ENCODE measurements at places on chromosomes 7 and 10. TPM values are rescaled to one million over a fixed set of nuclear protein-coding genes. Genes with fewer than 3 reads are reported as not detected.
A peak's percentile ranks its signal among the peaks of the same experiment; 100 is the strongest.

DNA sequence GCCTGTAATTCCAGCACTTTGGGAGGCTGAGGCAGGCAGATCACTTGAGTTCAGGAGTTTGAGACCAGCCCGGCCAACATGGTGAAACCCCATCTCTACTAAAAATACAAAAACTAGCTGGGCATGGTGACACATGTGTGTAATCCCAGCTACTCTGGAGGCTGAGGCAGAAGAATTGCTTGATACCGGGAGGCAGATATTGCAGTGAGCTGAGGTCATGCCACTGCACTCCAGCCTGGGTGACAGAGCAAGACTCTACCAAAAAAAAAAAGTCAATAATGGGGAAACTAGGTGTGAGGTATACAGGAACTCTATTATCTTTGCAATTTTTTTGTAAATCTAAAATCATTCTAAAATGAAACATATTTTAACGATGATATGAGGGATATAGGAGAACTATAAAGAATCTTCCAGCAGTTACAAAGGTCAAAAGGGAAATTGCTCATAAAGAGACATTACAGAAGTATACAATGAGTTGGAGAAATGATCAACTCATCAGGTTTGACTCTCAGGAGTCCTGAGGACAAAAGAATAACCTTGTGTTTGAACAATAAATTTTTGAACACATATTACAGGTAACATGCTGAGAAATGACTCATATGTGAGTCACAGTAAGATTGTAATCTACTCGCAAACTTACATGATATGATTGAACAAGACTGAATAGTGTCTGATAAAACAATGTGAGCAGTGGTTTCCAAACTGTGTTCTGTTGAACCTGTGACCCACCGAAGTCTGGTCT, 272.6 kb downstream of the FGFR2 start:
- no peaks in the 10 kb centered on the region for H3K36me3 ChIP-seq
- DNase-seq = no peak
- no peaks in the 10 kb centered on the region for H3K27me3 ChIP-seq
- no peak overlapping the region for H3K27ac ChIP-seq
- H3K4me1 ChIP-seq = no peaks in the 10 kb centered on the region

DNA sequence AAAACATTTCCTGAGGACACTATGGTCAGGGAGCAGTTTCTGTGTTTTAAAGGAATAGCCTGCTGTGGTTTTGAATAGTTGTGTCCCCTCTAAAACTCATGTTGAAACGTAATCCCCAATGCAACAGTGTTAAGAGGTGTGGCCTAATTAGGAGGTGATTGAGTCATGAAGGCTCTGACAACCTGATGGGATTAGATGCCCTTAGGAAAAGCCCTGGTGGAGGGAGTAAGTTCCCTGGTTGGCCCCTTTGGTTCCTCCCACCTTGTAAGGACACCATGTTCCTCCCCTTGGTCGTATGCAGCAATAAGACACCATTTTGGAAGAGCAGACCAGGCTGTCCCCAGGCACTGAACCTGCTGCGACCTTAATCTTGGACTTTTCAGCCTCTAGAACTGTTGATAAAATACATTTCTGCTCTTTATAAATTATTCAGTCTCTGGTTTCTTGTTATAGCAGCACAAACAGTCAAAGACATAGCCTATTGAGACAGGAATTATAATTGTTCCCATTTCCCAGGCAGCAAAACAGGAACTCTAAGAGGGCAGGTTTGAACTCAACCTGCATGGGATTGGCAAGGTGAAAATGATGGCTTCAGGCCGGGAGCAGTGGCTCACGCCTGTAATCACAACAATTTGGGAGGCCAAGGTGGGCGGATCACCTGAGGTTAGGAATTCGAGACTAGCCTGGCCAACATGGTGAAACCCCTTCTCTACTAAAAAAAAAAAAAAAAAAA, 20.5 kb upstream of the TNS3 start:
- DNase-seq = no peak
- peaks cover 39% of the 10 kb centered on the region for H3K4me1 ChIP-seq
- peak overlapping the region; percentile 7 for H3K27ac ChIP-seq
- H3K36me3 ChIP-seq = no peaks in the 10 kb centered on the region
- H3K27me3 ChIP-seq = no peaks in the 10 kb centered on the region

DNA sequence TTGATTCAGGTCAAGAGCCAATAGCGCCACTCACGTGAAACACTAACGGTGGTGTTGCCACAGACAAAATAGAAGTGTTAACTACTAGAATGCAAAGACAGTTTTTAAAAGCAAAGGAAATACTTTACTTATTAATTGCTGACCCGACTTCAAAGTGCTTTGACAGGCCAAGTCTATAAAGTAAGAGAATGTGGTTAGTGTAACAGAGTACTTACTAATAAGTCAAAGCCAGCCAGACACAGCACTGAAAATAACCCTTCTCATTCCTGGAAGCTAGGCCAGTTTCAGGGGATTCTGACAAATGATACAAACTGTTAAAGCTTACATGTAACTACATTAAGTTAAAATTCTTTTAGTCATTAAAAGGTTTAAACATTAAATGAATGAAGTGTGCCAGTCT, 50.3 kb downstream of the ENO4 start:
- H3K27ac ChIP-seq = no peak overlapping the region
- no peaks in the 10 kb centered on the region for H3K27me3 ChIP-seq
- no peak for DNase-seq
- H3K4me3 ChIP-seq = no peak overlapping the region

DNA sequence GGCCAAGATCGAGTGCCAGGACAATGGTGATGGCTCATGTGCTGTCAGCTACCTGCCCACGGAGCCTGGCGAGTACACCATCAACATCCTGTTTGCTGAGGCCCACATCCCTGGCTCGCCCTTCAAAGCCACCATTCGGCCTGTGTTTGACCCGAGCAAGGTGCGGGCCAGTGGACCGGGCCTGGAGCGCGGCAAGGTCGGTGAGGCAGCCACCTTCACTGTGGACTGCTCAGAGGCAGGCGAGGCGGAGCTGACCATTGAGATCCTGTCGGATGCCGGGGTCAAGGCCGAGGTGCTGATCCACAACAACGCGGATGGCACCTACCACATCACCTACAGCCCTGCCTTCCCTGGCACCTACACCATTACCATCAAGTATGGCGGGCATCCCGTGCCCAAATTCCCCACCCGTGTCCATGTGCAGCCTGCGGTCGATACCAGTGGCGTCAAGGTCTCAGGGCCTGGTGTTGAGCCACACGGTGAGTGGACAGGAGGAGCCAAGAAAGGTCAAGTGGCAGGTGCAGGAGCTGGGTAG, 14.6 kb downstream of the FLNC start:
- H3K27ac ChIP-seq = no peak overlapping the region
- DNase-seq = no peak
- peaks cover 96% of the 10 kb centered on the region for H3K36me3 ChIP-seq
- H3K4me1 ChIP-seq = peaks cover 3% of the 10 kb centered on the region

DNA sequence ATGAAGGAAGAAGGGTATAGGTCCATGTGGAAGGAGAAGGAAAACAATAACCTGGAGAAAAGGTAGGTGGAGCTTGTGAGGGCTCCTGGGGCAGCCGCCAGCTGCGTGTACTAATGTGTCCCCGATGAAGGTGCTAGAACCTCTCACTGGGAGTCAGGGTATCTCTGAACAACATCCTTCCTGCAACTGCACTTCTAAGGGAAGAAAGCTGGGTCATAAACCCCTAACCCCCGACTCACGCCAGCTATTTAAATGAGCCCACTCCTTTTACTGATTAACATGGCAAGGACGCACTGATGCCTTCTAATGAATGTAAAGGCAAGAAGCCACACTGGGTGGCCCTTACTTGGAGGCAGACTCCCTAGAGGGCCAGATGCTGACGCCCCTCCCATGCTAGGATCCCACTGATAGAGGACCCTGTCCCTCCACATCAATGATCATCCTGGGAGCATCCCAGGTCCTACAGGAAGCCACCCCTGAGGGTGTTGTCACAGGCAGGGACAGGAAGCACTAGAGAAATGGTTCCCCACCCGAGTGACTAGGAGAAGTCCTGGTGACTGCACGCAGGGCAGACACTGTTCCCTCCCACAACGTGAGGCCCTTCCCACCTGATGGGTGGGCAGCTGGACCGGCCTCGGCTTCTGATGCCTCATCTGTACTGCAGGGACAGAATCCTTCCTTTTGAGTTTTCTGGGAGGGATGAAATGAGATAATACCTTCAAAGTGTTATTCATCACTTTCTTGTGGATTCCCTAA, 20.4 kb downstream of the JCAD start:
- no peak overlapping the region for H3K27ac ChIP-seq
- H3K4me3 ChIP-seq = no peak overlapping the region
- peaks cover 4% of the 10 kb centered on the region for H3K4me1 ChIP-seq

GRCh38 chr10:117928741-117929140, 118.0 kb downstream of the RAB11FIP2 start:
- no peak overlapping the region for H3K4me3 ChIP-seq
- no peak for DNase-seq
- no peaks in the 10 kb centered on the region for H3K27me3 ChIP-seq
- no peaks in the 10 kb centered on the region for H3K36me3 ChIP-seq

- no peak for DNase-seq
- H3K27ac ChIP-seq = no peak overlapping the region
- no peak overlapping the region for H3K4me3 ChIP-seq
- H3K4me1 ChIP-seq = no peaks in the 10 kb centered on the region
- no peaks in the 10 kb centered on the region for H3K36me3 ChIP-seq
- H3K27me3 ChIP-seq = no peaks in the 10 kb centered on the region
Measured at GRCh38 chr10:109215291-109216075, 707.8 kb downstream of the XPNPEP1 start.

- no peak overlapping the region for H3K27ac ChIP-seq
- DNase-seq = peak; percentile 11
- no peaks in the 10 kb centered on the region for H3K27me3 ChIP-seq
- peaks cover 3% of the 10 kb centered on the region for H3K4me1 ChIP-seq
- no peak overlapping the region for H3K4me3 ChIP-seq
- H3K36me3 ChIP-seq = no peaks in the 10 kb centered on the region
Measured at GRCh38 chr7:132815696-132816311, 239.5 kb upstream of the PLXNA4 start.

DNA sequence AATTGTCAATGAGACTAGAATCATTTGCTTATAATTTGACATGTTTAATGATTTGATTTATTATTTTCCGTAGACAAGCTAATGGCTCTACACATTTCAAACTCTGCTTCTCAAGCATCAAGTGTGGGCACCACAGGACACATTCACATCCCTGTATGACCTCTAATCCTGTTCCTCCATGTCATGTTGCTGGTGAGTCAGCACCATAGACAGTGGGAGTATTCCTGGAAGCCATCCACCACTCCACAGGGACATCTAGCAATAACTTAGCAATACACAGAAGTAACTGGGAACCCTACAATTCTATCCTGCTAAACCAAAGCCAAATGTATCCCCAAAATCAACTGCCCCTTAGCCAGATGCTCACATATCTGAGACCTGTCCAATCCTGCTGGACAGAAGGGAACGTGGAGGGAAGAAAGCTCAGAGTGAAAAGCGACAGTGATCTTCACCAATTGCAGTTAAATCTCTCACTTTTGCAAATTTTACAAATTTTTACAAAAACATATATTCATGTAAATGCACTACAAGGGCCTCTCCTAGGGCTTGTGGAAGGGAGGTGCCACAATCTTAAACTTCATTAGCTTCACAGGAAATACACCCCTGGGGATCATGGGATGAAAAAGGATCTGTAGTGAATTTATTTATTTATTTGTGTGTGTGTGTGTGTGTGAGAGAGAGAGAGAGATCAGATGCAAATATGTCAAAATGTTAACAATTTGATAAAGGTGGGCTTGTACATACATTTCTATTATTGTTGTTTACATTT, 126.5 kb downstream of the GFRA1 start:
- no peak overlapping the region for H3K27ac ChIP-seq

- H3K27ac ChIP-seq = peak overlapping the region; percentile 79
- peak; percentile 48 for DNase-seq
- H3K4me3 ChIP-seq = peak overlapping the region; percentile 78
- peaks cover 25% of the 10 kb centered on the region for H3K4me1 ChIP-seq
- peaks cover 51% of the 10 kb centered on the region for H3K36me3 ChIP-seq
- H3K27me3 ChIP-seq = no peaks in the 10 kb centered on the region
Measured at GRCh38 chr7:194252-195009, 2.1 kb downstream of the FAM20C start.

DNA sequence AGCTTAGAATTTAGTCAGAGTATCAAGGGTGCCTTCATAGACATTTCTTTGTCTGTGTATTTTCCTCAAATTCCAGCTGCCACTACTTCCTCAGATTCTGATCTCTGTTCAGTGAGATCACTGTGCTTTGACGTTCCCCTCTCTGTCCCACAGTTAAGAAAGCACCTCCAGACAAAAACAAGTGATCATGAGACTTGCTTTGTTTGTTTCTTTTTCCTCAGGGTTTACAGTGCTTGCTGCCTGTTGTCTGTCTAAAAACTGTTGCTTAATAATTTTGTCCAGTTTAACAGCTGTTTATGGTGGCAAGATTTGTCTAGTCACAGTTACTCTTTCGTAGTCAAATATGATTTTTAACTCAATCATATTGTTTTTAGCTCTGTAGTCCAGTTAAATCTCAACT, 29.1 kb downstream of the TRUB1 start:
- H3K27me3 ChIP-seq = no peaks in the 10 kb centered on the region
- H3K4me1 ChIP-seq = no peaks in the 10 kb centered on the region

DNA sequence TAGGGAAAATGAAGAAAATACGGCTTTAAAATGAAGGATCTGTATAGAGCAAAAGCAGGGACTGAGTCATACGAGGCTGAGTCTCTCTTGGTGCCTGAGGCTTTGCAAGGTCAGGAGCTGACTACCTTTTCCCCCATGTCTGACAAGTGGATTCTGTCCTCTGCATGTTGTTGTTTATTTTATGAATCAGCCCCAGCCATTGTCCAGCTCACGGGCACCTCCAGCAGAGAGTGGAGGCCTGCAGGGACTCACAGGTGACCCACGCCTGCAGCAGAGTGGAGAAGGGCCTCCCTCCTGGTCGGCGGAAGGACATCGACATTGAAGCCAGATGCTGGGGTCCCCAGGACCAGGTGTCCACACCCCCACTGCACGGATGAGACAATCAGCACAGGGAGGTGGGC, 233.9 kb downstream of the WDR37 start:
- H3K4me1 ChIP-seq = no peaks in the 10 kb centered on the region
- no peak overlapping the region for H3K27ac ChIP-seq
- H3K27me3 ChIP-seq = no peaks in the 10 kb centered on the region
- no peak overlapping the region for H3K4me3 ChIP-seq

The SLC4A2 gene
- total RNA-seq = 29.6 TPM

The SPACDR gene
- total RNA-seq = 1.1 TPM

The CCDC172 gene
- not detected for total RNA-seq

The CFAP46 gene
- total RNA-seq = 1.7 TPM

The ZNF804B gene
- total RNA-seq = not detected

The INMT gene
- 1.7 TPM for total RNA-seq

The ANKRD30A gene
- total RNA-seq = not detected

The ENTPD1 gene
- total RNA-seq = not detected

The CLRN3 gene
- total RNA-seq = not detected

The ARHGEF5 gene
- under 0.01 TPM for total RNA-seq

The STAG3 gene
- total RNA-seq = 0.36 TPM

The RNF32 gene
- total RNA-seq = 0.56 TPM
